Hematopoietic multipotent progenitor cell treated with erythropoietin and hydrocortisone succinate and interleukin-3 and kit ligand, for 6 days (in vitro differentiated cells): ENCODE measurements at places on chromosomes 6 and 20.

- DNase-seq, result peak; percentile 94
Measured at GRCh38 chr6:34671801-34672656, 24.5 kb downstream of the ILRUN start.

GRCh38 chr6:139927236-139927635, 552.8 kb upstream of the CITED2 start:
- DNase-seq, result peak; percentile 13

DNA sequence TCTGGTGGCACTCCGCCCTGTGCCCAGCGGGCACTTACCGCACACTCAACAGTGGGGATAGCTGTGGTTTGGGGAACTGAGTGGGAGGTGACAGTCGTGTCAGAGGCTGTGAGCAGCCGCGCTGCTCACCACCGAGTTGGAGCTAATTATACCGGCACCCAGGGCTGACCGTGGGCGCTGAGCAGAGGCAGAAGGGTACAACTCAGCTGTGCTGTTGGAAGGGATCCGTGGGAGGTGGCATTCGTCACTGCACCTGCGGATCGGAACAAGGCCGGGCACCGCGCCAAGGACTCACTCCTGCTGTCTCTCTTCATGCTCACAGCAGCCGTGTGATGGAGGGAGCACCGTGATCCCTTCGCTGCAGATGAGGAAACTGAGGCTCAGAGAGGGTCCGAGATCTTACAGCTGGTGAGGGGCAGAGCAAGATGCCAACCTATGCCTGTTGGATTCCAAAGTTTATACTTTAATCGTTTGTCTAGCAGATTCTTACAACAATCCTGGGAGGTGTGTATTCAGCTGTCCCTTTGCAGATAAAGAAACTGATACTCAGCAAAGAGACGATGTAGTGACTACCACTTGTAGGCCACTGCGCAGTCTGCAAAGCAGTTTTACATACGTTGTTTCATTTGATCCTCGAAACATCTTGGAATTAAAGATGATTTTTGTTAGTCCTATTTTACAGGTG, 713 bp upstream of the ELMO2 start:
- peak; percentile 69 for DNase-seq

DNA sequence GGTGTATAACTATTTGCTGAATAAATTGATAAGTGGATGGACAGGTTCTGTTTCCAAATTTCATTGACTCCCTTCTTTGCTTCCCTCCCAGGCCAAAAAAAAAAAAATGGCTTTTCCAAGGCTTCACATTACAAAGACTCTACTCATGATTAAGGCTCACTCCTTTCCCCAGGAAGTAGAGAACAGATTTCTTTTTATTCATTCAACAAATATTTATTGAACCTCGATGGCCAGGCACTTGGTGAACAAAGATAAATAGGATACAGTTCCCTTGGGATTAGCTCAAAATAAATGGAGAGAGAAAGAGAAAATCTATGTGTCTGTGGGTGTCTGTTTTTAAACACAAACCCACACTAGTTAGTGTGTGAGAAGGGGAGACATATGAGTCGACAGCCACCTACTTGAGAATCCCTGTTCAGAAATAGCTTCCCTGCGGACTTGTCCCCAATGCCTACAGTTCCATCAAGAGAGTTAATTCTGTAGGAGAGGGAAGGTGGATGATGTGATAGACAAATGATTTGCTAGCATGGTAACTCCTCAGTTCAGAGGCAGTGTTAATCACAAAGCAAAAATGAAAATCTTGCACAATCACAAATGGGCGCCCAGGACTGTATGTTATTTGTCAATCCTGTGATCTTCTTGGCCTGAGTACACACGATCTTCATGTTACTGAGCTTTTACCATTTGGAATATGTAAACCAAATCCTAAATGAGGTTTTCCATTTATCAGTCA, 20.3 kb downstream of the TRAF3IP2 start:
- no peak for DNase-seq

GRCh38 chr6:36018339-36018738, 6.1 kb downstream of the SLC26A8 start:
- peak; percentile 54 for DNase-seq

GRCh38 chr6:43771210-43771857, 1.3 kb downstream of the VEGFA start:
- DNase-seq, result peak; percentile 77

GRCh38 chr20:9322661-9323060, 191.7 kb upstream of the LAMP5 start:
- no peak for DNase-seq

DNA sequence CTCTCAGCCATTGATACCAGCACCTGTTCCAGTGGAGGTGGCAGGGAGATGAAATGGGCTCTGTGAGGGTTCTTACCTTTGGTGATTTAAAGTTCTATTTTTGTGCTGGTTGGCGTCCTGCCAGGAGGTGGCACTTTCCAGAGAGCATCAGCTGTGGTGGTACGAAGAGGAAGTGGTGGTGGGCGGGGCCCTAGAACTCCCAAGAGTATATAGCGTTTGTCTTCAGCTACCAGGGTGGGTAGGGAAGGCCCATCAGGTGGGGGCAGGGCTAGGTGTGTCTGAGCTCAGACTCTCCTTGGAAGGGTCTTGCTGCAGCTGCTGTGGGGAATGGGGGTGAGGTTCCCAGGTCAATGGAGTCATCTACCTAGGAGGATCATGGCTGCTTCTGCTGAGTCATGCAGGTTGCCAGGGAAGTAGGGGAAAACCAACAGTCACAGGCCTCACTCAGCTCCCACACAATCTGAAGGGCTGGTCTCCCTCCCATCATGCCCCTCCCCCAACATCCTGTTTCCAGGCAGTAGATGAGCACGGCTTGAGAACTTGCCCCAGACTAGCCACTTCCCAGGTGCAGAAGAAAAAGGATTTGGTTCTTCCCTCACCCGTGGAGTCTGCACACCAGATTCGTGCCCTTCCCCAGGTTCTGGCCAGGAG, 46.6 kb downstream of the MOXD1 start:
- peak; percentile 30 for DNase-seq

DNA sequence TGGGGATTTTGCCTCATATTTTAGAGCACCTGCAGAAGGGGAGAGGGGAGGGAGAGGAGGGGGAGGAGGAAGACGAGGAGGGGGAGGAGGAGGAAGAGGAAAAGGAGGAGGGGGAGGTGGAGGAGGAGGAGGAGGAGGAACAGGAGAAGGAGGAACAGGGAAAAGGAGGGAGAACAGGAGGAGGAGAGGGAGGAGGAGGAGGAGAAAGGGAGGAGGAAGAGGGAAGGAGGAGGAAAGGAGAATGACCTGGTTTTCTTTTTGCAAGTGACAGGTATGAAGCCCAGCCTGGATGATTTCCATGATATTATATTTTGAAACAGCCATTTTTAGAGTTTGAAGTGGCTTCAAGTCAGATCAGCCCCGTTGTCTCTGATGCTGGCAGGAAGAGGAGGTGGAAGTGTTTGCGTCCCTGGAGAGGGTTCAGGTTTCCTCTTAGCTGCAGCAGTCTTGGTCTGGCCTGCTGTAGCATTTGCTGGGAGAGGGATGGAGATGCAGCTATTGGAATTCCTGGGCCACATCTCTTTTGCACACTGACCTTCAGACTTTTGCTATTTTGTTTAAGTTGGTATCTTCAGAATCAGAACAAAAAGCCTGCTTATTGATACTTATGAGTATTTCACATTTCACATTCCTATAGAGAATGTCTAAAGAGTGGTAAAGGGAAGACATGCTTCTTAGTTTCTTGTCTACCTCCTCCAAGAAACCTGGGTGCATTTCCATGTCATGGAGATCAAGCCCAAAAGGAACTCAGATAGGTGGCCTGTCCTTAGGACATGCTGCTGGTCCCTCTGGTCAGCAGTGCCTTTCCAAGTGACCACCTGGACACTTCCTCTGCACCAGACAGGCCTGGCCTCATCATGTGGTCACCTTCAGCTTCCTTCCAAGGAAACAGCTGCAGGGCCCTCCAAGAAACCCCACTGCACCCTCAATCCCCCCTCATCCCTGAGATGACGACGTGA, 54.3 kb upstream of the IYD start:
- DNase-seq, result no peak

- DNase-seq, result peak; percentile 34
Measured at GRCh38 chr6:47073125-47074110, 31.3 kb upstream of the ADGRF1 start.

GRCh38 chr20:43976547-43976946, 61.9 kb downstream of the TOX2 start:
- no peak for DNase-seq

DNA sequence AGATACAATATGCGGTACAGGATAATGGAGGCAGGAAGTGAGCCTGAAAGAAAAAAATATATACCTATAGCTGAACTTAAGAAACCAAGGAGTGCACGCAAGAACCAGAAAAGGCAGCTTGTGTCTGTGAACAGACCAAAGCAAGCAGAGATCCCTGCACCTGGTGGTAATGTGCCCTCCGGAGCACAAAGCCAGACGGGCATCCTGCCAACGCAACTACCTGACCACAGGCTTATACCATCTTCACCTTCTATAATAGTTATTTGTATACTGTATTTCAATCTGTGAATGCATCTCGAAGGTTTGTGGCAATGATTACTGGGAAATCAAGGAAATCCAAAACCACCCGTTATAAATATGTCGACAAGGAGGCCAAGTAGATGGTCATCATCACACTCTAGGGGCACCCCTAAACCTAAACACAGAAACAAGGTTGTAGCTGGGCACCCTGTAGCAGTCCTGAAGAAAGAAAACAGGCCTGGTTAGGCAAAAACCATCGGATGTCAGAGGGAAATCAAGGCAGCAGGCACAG, 801 bp downstream of the FBXL4 start:
- DNase-seq, result peak; percentile 59
